CD14-positive monocyte (primary cell): ENCODE measurements at places on chromosomes 7 and 10.

DNA sequence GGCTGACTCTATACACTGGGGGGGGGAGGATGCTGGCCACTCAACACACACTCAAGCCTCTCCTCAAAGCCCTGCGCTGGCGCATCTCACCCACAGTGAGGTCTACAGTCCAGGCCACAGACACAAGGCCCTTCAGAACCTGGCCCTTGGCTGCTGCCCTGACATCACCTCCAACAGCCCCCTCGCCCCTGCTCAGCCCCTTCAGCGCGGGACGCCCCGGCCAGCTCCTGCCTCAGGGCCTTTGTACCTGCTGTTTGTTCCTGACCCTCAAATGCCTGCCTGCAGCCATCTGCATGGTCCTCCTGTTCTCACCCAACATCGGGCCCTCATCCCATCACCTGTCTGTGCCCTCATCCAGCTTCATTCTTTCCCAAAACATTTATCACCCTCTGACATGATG, 572.6 kb downstream of the DNAJB6 start:
- no peak for DNase-seq

DNA sequence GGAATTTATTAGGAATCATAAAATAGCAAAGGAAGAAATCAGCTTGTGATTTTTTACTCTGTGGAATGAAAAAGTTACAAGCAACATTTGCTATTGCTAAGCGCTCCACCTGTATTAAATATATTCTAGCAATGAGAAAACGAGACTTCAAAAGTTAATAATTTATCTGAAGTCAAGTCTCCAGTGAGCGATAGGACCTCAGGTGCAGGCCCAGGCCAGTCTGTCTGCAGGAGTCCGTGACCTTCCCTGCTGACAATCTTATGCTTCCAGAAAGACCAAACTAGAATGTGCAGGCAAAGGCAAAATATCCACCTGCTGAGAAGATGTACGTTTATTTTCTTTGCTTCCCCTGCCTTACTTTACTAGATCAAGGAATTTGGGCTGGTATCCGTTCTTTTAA, 22.7 kb downstream of the MRC1 start:
- DNase-seq: no peak

DNA sequence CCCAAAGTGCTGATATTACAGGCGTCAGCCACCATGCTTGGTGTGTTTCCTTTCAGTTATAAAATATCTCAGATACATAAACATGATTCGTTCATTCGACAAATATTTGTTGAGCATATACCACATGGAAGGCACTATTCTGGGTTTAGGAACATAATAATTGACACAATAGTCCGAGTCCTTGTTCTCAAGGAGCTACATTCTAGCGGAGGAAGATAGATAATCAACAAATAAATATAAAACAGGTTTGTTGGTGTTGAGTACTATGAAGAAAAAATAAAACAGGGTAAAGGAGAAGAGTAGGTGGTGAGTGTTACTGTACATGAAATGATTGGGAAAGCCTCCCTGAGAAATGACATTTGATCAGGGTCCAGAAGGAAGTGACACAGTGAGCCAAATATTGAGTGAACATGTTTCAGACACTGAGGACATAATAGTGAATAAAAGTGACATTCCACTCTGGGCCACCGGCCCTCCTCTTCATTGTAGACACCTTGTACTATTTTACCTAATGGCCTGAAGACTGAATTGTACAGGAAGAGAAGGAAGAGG, 6.9 kb upstream of the HILPDA start:
- no peak for DNase-seq

DNA sequence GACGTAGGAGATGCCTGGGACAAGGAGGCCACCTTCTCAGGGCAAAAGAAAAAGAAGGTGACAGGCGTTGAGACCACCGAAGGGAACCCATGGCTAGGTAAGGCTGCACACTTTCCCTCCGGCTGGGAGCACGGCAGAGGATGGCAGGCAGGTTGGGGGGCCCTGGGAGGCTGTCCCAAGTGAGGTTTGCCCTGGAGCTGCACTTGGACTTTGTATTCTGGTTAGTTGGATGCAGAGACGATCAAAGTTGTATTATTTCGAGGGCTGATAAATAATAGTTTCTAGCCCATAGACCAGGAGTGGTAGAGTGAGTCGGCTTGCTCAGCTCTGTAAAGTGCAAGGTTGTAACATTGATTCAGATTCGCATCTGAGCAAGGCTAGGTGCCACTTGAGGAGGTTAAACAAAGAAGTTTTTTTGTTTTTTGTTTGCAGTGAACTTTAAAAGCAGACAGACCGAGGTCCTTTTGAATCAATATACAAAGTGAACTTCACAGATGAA, 608 bp downstream of the ENTPD7 start:
- DNase-seq: no peak

DNA sequence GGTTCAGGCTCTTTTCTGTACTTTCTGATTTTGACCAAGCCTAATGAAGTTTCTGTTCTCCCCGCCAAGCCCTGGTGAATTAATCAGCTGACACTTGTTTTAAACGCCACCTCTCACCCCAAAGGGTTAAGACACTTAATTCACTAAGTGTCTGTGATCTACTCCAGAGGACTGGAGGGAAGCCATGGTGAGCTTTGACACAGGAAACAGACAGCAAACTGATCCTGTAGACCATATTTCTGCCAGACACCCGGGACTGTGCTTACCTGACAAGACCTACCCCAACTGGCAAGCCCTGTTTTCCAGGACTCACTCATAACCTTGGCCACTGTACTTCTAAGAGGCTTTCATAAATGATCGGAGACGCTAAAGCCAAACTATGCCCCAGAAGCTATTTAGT, 126.0 kb downstream of the STRA8 start:
- DNase-seq: no peak

GRCh38 chr10:70549962-70550458, 52.5 kb downstream of the PRF1 start:
- DNase-seq: peak; percentile 58

DNA sequence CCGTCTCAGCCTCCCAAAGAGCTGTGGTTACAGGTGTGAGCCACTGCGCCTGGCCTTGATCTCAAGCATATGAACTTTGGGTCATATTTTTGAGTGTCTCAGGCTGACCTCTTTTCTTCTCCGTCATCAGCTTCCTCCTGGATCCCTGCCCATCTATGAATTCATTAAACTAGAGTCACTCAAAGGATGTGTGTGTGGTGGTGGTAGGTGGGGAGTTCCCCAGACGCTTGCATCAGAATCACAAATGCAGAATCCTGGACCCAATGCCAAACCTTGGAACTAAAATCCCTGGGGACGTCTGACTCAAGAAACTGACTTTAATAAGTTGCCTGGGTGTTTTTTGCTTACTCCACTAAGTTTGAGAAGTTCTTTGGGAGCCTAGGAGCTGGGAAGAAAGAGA, 6.7 kb upstream of the CREB5 start:
- DNase-seq: peak; percentile 64

DNA sequence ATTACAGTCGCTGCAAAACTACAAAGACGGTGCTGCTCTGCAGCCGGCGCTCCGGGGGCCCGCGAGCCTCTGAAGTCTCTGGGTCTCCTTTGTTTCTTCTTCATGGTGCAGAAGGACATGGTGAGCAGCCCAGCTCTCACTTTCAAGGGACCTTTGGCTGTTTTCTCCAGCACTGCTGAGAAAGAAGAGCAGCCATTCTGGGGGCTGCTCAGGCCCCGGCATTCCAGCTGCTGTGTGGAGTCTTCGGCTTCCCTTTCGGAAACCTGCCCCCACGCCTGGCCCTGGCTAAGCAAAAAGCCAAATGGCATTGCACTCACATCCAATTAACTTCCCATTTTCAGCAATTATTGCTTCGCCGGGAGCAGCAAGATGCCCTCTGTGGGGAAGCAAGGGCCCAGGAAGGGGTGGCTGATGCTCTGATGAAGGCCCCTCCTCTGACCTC, 555.7 kb downstream of the PTPRN2 start:
- no peak for DNase-seq

GRCh38 chr7:101255796-101256195, 10.9 kb upstream of the FIS1 start:
- peak; percentile 23 for DNase-seq

- DNase-seq: peak; percentile 27
Observed at GRCh38 chr10:96124230-96125141, 5.6 kb upstream of the ZNF518A start.

GRCh38 chr10:109770663-109771062, 152.6 kb downstream of the XPNPEP1 start:
- no peak for DNase-seq

- no peak for DNase-seq
Observed at GRCh38 chr7:80940539-80941207, 21.8 kb upstream of the SEMA3C start.

DNA sequence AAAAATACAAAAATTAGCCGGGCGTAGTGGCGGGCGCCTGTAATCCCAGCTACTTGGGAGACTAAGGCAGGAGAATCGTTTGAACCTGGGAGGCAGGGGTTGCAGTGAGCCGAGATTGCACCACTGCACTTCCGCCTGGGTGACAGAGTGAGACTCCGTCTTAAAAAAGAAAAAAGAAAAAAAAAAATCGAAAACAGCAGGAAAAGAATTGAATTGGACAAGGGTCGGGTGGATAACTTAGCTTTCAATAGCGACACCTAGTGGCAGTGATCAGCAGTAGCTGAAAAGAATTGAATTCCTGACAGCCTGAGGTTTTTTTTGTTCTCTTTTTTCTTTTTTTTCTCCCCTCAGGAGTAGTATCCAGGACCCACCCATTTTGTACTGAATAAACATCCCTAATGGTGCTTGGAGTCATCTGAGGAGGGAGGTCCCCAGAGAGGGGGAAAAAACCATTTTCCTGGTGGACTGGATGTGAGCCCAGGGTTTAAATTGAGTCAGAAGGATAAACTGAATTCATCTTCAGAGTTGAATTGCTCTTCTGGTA, 55.1 kb downstream of the CYCS start:
- DNase-seq: peak; percentile 68

DNA sequence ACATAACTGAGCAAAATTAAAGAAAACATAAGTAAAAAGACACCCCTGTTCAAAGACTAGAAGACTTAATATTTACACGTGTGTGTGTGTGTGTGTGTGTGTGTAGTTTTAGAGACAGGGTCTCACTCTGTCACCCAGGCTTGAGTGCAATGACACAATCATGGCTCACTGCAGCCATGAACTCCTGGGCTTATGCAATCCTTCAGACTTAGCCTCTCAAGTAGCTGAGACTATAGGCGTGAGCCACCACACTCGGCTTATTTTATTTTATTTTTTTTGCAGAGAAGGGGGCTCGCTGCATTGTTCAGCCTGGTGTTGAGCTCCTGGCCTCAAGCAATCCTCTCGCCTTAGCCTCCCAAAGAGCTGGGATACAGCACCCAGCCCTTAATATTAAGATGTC, 90.3 kb downstream of the JMJD1C start:
- DNase-seq: peak; percentile 30

DNA sequence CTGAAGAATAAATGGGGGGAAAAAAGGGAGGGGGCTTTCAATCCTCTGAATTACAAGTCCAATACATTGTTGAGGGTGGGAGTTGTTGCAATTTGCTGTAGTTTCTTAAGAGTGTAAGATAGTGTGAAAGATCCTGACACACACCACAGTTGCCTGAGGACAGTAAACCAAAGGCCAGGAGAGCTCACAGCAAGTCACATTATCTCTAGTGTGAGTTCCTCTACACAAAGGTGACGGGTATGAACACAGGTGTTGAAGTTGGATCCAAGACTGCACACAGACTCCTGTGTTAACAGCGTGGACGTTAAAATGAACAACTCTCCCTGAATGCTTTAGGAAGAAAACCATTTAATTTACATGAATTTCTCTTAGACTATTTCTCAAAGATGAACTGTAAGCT, 12.0 kb downstream of the LARP4B start:
- no peak for DNase-seq

DNA sequence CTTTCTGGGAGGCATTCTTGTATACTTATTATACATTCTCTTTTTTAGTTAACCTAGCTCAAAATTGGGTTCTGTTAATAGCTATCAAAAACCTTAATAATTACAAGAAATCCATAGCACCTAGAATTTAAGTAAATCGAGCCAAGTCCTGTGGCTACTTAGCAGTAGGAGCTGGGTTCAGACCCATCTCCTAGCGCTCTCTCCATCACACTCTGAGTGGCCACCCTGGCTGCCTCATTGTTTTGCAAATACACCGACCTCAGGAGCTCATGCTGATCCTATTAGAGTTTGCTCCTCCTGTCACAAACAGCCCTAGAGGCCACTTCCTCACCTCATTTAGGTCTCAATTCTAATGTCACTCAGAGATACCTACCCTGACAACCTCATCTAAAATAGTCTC, 46.2 kb upstream of the OSBPL3 start:
- DNase-seq: no peak

DNA sequence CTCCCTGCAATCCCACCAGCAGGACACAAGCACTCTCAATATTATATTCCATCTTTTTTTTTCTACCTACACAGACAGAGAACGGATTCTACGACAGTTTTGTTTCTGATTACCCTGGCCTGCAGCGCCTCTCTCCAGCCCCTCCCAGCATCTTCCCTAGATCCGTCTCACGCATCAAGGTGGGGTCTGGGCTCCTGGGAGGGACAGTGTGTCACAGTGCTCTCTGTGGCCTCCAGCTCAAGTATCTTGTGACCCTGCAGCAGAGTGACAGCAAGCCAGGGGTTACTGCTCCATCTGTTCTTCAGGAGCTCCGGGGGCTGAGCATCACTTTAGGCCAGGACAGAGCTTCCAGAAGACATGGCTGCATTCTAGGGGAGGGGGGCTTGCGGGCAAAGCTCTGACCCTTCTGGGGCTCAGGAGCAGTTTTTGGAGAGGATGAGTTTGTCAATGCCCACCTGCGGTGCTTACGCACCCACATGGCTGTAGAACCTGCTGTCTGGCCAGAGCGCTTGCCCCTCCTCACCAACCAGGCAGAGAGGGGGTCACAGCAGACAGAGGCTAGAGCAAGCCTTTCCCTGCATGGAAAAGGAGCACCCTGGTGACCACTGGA, 22.6 kb downstream of the MYO1G start:
- DNase-seq: no peak

DNA sequence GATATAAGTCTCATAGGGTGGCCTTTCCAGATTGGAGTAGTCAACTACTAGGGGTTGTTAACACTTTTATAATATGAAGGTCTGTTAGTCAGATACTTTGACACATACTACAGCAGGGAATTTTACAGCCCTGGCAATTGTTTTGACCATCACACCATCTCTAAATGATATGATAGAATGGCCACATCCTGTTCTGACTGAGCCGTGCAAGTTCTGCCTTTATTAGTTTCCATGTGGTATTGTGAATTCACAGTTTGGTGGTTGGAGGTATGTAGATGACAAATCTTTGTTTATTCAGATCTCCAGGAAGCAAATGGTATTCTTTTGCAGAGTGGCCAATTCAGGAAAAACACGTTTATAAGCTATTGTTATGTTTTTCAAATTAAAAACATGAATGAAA, 83.0 kb downstream of the NRG3 start:
- no peak for DNase-seq

- no peak for DNase-seq
Observed at GRCh38 chr7:132061937-132062336, 505.5 kb upstream of the PODXL start.
